Activated CD4-positive, alpha-beta memory T cell treated with anti-CD3 and anti-CD28 coated beads for 36 hours (primary cell): ENCODE measurements at places on chromosomes 13 and 19.

GRCh38 chr13:113400621-113401451 is 36.9 kb upstream of the GRTP1 start:
- DNase-seq = no peak

DNA sequence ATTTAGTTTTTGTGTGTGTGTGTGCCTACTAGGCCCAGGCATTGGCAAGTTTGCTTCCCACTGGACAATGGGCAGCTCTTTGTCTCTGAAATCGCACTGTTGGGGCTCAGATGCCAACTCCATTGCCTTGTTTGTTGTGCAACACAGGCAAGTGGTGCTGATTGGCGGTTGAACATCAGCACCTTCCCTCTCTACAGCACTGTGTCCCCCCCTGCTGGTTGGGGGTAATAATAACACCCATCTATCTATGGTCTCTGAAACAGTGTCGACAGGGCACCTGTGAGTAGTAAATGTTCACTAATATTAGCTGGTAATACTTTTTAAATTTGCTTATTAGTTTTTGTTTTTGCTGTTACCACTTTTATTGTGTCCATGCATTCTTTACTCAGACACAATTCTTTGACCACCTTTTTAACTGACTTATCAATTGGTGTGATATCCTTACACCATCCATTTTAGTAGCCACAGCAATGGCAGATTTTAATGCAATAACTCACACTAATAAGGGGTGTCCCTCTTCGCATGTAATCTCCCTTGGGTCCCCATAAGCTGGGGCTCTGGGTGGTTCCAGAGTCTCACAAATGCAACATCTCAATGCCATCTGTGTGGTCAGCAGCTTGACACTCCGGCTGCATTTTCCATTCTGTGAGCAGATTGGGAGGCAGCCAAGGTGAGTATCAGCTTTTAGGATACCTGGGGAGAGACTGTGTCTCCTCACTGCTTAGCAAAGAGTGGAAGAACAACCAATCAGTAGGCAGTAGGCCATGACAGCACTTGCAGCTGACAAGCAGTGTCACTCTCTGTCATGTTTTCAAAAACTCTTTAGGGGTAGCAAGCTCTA is 47.7 kb upstream of the UQCRFS1 start:
- peak; percentile 58 for DNase-seq

DNA sequence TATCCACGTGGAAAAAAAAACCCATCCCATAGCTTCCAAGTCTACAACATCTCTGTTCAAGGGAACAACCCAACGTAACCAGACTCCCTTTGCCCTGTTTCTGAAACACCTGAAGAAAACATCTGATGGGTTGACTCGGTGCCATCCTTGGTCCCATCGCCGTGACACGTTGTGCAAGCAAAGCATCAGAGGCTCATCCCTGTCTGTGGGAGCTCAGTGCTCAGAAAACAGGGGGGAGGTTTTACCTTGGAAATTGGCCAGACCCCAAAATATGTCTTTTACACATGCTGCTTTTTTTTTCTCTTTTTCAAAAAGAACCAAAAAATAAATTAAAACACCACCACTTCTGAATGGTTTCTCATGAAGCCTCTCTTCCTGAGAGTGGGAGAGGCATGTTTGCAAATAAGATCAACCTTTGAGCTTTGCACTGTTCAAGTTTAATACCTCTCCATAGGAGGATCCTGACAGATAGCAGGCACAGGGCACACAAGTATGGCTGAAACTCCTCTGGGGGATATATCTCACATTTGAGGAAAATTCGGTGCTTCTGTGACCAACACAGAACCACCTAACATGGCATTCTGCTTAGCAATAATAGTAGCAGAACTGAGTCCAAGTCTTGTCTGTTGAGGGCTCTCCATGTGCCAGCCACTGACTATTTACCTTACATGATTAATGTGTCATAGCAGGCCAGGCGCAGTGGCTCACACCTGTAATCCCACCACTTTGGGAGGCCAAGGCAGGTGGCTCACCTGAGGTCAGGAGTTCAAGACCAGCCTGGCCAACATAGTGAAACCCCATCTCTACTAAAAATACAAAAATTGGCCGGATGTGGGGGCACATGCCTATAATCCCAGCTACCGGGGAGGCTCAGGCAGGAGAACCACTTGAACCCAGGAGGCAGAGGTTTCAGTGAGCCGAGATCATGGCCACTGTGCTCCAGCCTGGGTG is 7.0 kb upstream of the PVR start:
- DNase-seq = no peak

GRCh38 chr13:23356368-23356767 is 77.1 kb downstream of the SACS start:
- DNase-seq = no peak

- DNase-seq = peak; percentile 97
Measured at GRCh38 chr19:11987405-11988281, 22.8 kb downstream of the ZNF763 start.
